ENCODE measurements at places on chromosomes 1 and 21.

DNA sequence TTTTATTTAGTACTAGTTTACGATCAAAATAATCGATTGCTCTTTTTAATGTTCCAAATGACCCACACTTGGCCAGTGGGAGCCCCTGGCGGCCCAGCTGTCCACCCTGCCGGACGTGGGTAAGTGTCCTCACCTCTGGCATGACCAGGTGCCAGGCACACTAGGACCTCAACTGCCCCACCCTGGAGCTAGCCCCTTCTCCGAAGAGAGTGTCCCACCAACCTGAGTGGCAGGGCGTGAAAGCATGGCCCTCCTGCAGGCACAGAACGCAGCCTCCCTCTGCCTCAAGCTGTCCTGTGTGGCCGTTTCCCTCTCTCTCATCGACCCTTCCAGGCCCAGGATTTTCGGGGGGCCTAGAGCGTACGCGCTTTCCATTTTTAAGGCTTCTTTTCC, 32.9 kb upstream of the AGPAT3 start:
- no peak for DNase-seq

DNA sequence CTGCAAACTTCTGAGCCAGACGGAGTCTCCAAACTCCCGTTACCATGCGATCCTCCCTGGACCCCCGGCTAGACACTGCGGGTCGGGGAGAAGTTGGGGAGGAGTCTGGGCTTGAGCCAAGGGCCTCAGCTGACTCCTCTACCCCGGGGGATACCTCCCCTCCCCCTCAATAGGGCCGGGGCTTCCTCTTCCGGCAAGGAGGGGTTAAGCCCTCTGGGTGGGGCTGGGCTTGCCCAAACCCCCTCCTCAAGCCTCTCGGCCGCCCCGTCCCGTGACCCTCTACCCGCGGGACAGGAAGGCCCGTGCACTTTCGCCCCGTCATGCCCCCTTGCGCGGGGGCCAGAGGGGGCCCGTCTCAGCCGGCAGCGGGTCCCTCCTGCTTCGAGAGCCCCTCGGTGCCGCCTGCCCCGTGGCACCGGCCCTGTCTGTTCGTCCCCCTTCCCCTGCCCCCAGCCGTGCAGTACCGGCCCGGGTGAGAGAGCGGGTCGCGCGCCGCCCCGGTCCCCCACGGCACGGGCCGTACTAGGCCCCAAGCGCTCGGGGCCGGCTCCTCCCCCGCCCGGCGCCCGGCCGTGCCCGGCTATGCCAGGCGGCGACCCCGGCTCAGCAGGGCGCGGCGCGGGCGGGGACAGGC, 652 bp downstream of the ARL8A start:
- DNase-seq = no peak

- no peak for DNase-seq
Measured at GRCh38 chr1:225415967-225416745, 11.7 kb downstream of the LBR start.

GRCh38 chr1:19453741-19454201, 31.6 kb downstream of the CAPZB start:
- no peak for DNase-seq

DNA sequence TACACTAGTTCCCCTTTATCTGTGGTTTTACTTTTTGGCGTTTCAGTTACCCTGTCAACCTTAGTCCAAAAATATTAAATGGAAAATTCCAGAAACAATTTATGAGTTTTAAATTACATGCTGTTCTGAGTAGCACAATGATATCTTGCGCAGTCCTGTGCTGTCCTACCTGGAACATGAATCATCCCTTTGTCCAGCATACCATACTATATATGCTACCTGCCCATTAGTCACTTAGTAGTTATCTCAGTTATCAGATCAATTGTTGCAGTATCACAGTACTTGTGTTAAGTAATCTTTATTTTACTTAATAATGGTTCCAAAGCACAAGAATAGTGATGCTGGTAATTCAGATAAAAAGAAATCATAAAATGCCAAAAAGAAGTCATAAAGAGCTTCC, 52.7 kb downstream of the AGBL4 start:
- no peak for DNase-seq

GRCh38 chr21:31667132-31667531, 7.6 kb downstream of the SOD1 start:
- no peak for DNase-seq

- no peak for DNase-seq
Measured at GRCh38 chr1:111361761-111362160, 65.8 kb downstream of the OVGP1 start.

DNA sequence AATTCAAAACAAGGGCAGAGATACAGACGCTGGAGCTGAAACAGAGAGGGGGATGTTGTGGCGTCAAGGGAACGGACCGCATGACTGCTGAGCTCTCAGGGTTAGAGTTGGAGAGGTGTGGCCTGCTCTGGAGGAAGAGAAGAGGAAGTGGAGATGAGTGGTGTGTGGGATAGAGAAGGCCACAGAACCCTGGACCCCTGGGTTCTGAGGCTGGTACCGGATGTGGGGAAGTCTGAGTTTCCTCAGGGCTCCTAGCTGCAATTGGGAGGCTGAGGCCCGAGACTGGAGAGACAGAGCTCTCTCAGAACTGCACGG, 1.8 kb downstream of the BCAN start:
- DNase-seq = no peak

DNA sequence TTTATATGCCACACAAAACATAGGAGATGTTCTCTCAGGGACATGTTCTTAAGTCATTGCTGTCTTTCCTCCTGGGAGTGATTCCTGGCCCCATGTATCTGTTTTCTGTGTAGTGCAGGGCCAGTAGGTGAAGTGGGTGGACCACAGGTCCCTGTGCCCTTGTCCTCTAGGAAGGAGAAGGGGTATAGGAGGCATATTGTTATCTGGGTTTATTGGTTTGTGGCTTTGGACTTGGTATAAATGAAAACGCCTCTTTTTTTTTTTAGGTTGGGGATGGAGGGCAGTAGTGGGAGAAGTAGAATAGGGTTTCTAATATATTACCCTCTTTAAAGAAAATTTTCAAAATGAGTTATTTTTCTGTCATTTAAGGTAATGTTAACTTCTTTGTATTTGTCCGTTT, 29.4 kb downstream of the DYRK1A start:
- DNase-seq = no peak

DNA sequence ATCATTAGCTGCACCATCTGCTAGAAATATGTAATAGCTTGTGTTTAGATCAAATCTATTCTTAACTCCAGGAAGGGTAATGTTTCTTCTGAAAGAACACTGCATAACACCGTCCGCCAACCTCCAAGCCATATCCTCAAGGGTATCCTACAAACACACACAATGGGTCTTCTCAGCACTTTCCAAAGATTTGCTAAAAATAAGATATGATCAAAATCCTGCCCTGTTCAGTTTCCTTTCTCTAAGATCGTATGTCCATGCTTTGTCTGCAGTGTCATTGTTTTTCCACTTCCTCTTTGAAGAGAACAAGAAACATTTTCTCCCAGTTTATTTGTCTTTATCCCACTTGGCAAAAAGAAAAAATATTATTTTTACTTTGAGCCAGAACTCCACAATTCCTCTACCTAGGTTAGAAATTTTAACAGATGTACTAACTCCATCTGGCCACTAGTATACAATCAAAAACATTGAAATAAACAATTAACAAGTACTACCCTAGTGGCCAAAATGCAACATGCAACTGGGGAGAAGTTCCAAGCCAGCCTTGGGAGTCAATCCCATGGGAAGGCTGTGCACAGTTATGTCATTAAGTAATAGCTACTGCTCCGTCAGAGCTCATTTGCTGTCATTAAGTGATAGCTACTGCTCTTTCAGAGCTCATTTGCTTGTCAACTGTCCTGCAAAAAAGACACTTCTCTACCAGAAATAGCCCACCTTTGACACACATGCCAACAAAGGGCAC, 37.8 kb downstream of the FRRS1 start:
- no peak for DNase-seq

GRCh38 chr1:186609183-186609582, 71.0 kb downstream of the PTGS2 start:
- no peak for DNase-seq

GRCh38 chr1:13823936-13824335, 123.9 kb downstream of the PRDM2 start:
- DNase-seq = no peak

GRCh38 chr1:67823615-67824014, 9.7 kb downstream of the GNG12 start:
- no peak for DNase-seq

DNA sequence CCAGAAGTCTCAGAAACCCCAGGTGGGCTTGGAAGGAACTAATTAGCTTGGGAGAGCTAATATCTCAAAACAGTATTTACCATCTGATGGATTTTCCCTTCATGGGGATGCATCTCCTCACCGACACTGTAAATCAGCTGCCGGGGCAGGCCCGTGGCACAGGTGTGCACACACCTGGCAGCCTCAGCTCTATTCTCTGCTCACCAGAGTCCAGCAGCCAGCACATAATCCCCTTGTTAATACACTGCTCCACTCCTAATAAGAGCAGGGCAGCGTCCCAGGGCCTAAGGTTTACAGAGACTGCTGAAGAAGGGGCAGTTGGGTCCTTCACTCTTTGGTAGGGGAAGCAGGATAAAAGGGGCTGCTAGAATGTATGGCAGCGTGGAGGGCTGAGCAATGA, 200.0 kb downstream of the TOMM20 start:
- DNase-seq = no peak

GRCh38 chr21:43733529-43734071, 14.7 kb downstream of the PDXK start:
- DNase-seq = no peak

DNA sequence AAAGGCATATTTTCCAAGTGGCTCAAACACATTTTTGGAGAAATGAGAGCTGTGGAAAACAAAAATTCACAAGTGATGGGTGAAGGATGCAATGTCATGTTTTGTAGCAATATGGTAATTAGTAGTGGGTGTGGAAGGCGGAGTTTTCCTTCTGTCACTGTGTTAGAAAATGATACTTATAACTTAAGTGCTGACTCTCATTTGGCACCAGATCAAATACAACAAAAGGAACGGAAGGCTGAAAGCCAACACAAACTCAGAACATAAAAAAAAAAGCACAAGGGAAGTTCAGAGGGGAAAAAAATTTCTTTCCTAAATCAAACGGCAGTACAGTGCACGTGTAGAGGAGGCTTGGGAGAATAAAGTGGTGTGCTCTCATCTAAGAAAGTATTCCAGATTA, at the start of gene TNFSF18:
TNFSF18 (minus strand) TSS at position 77 of the 400 bp plus-strand sequence; CDS start at position 32, 45 bp downstream.
- no peak for DNase-seq

DNA sequence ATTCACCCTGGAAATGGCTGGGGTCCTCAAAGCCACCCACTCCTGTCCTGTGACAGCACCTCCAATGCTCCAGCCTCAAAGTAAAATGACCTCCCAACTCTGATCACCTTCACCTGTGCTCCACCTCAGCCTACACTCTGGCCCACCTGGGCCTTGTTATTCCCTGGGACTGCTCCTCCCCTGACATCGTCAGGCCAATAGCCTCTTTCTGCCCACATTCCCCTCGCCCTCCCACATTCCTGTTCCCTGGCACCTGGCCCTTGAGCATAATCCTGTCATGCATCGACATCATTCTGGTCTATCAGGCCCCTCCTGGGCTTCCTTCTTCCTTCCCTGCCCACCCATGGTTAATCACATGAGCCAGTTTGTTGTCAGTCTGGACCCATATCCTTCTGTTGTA, 13.2 kb upstream of the BCAR3 start:
- DNase-seq = no peak

DNA sequence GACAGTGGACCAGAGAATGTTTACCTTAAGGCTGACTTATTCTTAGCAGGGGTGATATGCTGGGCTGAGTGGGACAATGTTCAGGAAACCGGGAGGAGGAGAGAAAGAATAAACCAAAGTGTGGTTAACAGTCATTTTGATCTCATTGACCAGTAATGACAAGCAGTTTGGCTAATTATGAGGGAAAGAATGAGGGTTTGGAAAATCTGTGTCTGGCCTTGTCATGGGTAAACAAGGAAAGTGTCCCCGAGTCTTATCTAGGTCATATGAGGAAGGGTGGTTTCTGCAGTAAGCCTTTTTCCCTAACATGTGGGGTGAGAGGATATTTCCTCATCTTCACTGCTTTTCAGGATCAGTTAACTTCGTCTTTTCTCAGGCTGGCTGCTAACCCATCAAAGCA, 155.0 kb downstream of the TPR start:
- no peak for DNase-seq

DNA sequence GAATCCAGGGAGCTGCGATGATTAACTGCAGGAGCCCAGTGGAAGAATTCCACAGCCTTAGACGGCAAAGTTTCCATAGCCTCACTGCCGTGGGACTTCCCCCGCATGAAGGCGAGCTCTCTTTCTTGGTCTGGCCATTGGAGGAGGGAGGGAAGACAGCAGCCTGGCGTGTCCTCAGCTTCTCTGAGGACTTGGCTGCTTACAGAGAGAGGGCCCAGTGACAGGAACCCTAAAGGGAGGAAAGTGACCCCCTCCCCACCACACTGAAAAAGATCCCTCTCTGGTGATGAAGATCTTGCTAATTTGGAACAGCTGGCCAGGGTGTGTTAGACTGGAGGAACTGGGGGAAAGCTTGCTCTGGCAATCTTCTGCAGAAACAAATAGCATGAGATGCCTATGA, 41.0 kb downstream of the ATP2B4 start:
- no peak for DNase-seq

DNA sequence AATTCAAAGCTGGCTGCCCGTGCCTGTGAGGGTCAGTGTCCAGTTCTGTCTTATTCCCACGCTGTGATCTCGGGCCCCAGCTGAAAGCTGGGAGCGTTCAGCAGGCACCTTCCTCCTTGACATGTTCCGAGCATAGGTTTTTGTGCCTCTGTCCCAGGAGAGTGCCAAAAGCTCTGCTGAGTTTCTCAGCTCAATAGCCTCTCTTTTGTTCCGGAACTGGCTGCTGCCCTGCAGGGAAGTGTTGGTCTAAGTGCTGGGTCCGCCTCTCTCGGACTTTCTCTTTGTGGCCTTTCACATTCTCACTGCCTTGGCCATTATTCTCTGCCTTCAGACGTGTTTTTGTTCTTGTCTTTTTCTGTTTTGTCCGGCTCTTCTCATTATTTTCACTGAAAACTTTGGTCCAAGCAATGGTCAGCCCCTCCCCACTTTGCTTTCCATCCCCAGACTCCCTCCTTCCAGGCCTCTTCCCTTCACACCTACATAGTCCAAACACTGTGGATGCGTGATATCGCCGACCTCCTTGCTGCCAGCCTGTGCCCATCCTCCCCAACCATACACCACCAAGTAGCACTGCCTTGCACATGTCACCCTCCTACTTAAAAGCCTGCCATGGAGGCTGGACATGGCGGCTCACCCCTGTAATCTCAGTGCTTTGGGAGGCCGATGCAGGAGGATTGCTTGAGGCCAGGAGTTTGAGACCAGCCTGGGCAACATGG, 233.8 kb downstream of the RHOU start:
- DNase-seq = no peak

DNA sequence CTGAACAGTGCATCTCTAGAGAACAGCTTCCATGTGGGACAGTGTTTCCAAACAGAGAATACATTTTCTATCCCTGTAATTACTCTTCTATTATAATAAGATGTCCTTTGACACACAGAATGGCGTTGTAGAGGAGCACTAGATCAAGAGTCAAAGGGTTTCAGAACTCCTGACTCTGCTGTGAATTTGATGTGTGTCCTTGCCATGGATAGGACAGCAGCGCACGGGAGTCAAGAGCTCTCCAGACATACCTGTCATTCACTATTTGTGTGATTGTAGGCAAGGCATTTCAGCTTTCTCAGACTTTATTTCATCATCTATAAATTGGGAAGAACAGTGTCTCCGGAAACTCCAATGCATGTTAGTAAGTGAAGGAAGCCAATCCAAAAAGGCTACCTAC, 176.4 kb downstream of the RGS7 start:
- no peak for DNase-seq
